Activated effector memory CD4-positive, alpha-beta T cell treated with anti-CD3 and anti-CD28 coated beads, Interleukin-2, amount 50 U/mL, for 16 hours (primary cell): ENCODE measurements at places on chromosomes 4 and X.

DNA sequence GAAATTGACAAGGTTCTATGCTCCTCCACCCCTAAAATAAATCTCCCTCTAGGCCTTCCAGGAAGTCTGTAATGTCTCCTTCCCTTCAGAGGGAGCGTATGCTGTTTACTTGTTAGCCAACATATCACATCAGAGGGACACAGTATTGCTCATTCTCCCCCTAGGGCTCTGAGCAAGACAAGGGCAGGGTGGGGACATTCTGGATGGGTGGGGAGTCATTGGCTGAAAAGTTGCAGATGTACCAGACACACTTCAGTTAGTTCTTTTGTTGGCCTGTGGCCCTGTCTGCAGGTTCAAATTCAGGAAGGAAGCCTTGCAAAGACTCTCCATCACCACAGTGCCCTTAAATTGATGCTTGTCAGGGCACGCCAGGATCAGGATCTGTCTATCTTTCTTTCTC, 106.3 kb upstream of the TEX13D start:
- no peak for DNase-seq

- DNase-seq: peak; percentile 45
These were observed 29.7 kb upstream of the WFS1 start for GRCh38 chr4:6239968-6240367.

GRCh38 chr4:94470132-94470531, 18.4 kb downstream of the PDLIM5 start:
- DNase-seq: no peak

- DNase-seq: no peak
These were observed 2.8 kb downstream of the TIGD2 start for GRCh38 chr4:89114100-89114499.

- peak; percentile 86 for DNase-seq
These were observed 1.6 kb downstream of the PPP3CA start for GRCh38 chr4:101345596-101346350.

GRCh38 chr4:95084584-95084983, 326.8 kb downstream of the BMPR1B start:
- no peak for DNase-seq

DNA sequence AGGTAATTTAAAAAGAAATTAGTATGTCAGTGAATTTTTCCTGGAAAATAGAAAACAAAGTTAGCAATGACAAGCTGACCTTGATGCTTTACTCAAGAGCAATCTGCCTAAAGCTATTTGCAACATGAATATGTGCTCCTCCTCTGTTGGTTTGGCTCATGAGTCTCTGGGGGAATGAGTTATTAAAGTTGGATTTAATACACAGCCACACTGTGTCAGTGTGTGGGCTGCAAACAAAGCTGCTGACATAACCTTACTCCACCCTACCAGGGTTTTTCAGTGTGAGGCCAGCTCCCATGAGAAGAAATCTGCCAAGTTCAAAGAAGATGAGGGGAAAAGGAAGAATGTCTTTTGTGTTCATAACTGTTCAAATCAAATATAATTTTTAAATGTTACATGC, 280.5 kb downstream of the TLL1 start:
- DNase-seq: no peak

- DNase-seq: peak; percentile 83
These were observed 7.6 kb downstream of the DLG3 start for GRCh38 chrX:70452143-70452733.

- no peak for DNase-seq
These were observed 5.3 kb upstream of the HAND2 start for GRCh38 chr4:173535165-173535902.

- DNase-seq: no peak
These were observed 56.3 kb downstream of the NKX6-1 start for GRCh38 chr4:84442778-84443177.

GRCh38 chrX:9456250-9457074, 8.4 kb upstream of the TBL1X start:
- peak; percentile 64 for DNase-seq

- no peak for DNase-seq
These were observed 23.5 kb upstream of the PHF8 start for GRCh38 chrX:54067766-54068165.

- no peak for DNase-seq
These were observed 88.3 kb downstream of the ZNF718 start for GRCh38 chr4:212438-213188.

- DNase-seq: no peak
These were observed 235.9 kb upstream of the FMR1 start for GRCh38 chrX:147675819-147676218.

DNA sequence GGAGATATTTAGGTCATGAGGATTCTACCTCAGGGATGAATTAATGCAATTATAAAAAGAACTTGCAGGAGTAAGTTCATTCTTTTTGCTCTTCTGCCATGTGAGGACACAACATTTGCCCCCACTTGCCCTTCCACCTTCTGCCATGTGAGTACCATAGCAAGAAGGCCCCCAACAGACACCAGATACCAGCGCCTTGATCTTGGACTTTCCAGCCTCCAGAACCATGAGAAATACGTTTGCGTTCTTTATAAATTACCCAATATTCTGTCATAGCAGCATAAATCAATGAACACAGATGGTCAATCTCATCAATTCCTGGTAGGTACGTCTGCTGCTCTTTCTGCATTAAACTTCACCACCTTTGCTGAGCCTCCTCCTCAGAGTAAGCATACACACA, 5.7 kb upstream of the SEPSECS start:
- no peak for DNase-seq

DNA sequence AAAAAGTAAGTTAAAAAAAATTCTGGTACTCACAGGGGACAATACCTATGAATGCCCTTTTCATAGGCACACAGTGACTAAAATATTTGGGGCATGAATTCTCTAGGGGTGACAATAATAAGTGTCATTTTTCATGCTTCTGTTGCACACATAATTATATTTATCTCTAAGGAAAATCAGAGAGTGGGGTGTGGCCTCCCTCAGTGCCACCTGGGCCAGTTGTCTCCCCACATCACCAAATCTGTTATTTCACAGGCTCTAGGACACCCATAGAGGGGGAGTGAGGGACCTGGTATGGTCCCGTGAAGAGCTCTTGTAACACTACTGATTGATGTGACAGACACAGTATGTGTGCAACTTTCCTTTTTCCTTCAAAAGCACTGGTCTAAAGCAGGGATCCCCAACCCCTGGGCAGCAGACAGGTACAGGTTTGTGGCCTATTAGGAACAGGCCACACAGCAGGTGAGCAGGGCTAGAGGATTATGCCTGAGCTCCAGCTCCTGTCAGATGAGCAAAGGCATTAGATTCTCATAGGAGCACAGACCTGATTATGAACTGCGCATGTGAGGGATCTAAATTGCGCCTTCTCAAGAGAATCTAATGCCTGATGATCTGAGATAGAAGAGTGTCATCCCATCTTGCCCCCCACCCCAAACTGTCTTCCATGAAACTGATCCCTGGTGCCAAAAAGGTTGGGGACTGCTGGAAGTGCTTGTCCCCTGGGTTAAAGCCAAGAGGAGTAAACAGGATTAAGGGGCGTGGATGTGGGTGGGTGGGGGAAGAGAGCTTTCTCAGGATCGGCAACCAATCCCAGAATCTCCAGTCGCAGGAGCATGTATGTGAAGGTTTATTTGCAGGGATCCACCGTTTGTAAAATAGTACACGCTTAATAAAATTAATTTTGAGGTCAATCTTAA, 856 bp downstream of the SLC9B1 start:
- DNase-seq: no peak

GRCh38 chr4:156191044-156191781, 237.5 kb upstream of the CTSO start:
- DNase-seq: no peak

GRCh38 chr4:26531491-26532116, 41.3 kb upstream of the CCKAR start:
- no peak for DNase-seq

GRCh38 chr4:177235026-177235425, 74.6 kb upstream of the NEIL3 start:
- DNase-seq: no peak

DNA sequence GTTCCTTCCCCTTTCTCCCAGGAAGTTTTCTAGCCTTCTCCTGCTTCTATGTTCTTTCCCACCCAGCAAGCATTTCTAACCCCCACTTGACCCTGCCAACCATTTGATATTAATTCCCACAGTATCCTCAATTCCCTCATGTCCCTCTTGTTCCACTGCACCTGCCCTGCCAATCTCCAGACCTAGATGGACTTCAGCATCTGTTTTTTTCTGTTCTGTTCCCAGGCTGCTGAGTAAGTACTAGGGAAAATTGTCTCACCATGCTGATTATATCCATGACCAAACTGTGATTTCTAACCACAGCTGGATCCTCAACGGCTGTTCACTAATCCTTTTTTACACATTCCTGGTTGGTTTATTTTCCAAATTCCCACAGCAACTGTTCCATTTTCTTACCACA, 37.7 kb downstream of the CLCN5 start:
- no peak for DNase-seq

DNA sequence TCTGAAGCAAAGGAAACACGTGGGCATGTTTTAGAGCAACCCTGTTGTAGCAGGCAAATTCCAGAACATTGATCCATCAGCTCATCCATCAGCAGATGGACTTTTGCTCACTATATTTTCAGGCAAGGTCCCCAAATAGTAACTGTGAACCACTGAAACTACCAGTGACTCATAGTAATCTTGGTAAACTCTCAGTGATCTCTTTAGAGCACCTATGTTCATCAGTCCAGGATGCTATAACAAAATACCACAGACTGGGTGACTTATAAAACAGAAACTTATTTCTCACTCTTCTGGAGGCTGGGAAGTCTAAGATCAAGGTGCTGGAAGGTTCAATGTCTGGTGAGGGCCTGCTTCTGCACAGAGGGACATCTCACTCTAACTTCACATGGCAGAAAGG, 28.9 kb upstream of the BTC start:
- DNase-seq: no peak

DNA sequence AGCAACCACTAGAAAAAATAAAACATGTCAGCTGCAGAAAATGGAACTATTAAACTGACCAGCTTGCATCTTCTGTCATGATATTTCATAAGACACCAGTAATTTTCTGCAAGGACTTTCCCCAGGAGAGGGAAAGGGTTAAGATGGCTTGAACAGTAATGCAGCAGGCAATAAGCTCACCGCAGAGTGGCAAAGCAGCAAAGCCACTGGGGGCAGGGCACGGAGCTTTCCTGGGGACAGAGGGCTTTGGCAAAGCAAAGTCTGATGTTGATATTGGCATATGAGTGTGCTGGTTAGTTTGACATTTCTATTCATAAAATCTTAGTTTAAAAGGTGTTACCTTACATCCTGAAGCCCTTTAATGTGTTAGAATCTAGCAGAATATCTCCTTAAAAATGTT, 55.1 kb upstream of the NAP1L5 start:
- no peak for DNase-seq

GRCh38 chr4:109982521-109982920, 69.8 kb downstream of the EGF start:
- no peak for DNase-seq

- no peak for DNase-seq
These were observed 82.5 kb downstream of the RBM47 start for GRCh38 chr4:40546969-40547788.

DNA sequence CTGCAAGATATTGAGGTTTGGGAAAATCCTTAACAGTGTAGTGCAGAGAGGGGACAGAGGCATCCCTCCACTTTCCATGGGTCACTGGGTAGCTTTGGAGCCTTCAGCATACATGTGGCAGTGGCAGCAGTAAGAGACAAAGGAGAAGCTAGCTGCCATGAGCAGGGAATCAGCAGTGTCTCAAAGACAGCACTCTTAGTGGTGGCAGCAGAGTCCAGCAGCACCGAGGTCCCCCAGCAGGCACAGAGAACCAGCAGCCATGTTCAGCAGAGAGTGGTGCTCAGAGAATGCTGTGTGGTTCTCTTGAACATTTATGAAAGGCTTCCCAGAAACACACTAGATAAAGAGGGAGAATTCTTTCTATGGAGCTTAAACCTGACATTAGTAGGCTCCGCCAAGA, 308.5 kb downstream of the CENPC start:
- DNase-seq: no peak

- no peak for DNase-seq
These were observed 32.3 kb downstream of the C4orf54 start for GRCh38 chr4:99625369-99625768.

GRCh38 chr4:14025111-14025510, 397.6 kb upstream of the BOD1L1 start:
- no peak for DNase-seq

DNA sequence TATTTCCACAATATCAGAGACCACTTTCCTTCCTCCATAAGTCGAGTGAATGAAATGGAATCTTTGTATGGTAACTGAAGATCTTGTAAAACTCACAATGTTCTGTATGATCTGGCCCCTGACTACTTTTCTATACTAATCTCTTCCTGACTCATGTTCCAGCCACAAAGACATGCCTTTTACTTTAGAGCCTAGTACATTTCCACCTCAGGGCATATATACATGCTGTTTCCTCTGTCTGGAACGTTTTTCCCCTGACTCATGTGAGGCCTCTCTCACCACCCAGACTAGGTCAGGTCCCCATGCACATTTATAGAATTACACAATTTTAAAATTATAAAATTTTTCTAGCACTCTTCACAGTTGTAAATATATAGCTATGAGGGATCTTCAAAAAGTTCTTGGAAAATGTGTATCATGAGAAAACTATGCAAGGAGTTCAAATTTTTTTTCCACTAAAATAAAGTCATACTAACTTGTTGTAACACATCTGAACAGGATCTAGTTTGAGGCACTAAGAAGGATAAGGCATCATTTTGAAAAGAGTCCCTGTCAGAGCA, 208.8 kb downstream of the SH2D1A start:
- no peak for DNase-seq

DNA sequence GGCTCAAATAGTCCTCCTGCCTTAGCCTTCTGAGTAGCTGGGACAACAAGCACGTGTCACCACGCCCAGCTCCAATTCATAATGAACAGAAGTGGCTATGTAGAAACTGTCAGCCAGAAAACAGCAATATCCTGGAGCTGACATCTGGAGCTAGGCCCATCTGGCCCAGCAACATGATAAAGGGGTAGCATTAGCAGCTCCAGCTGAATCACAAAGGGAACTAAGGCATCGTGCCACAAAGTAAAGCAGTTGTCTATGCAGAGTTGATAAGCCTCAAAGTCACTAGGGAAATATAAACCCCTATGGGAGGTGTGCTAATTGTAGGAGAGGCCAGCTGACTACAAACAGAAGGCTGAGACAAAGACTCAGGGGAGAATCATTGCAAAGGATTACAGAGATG, 270.5 kb upstream of the GPC4 start:
- DNase-seq: no peak

GRCh38 chr4:34372815-34373214, 1871.5 kb downstream of the ARAP2 start:
- DNase-seq: no peak

GRCh38 chr4:182231496-182231895, 11.7 kb upstream of the TENM3 start:
- DNase-seq: no peak
